ENCODE measurements at places on chromosomes 4 and X.

DNA sequence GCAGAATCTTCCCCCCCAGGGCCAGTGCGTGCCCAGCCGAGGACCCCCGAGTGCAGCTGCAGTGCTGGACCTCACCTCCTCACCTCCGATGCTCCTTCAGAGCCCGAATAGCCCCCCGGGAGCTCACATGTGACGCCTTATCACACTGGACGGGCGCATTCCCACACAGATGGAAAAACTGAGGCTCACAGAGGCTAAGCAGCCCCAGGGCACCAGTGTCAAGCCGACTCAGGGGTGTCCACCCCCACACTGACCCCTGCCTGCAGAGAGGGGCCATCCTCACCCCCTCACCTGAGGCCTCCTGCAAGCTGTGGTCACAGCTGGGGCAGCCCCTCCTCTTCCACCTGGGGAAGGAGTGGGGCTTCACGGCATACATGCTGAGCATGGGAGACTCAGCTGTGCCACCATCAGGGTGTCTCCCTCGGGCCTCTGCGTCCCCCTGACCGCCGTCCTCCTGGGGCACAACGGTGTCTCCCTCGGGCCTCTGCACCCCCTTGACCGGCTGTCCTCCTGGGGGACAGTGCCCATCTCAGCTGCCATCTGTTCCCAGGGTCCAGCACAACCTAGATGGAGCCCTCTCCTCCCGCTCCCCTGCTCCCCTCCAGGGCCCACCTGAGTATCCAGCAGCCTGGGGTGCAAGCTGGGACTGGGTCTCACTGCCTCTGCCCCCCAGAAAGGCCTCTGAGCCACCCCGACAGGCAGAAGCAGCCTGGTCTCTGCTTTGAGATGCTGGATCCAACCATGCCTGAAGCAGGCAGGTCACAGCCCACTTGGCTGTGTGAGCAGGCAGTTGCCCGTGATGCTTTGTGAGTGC lies 85.3 kb upstream of the NKX1-1 start:
- no peak overlapping the region for H3K4me3 ChIP-seq
- H3K4me1 ChIP-seq: no peaks in the 10 kb centered on the region
- H3K27me3 ChIP-seq: peaks cover 78% of the 10 kb centered on the region
- H3K36me3 ChIP-seq: no peaks in the 10 kb centered on the region
- peak; percentile 46 for DNase-seq
- no peak overlapping the region for H3K27ac ChIP-seq

DNA sequence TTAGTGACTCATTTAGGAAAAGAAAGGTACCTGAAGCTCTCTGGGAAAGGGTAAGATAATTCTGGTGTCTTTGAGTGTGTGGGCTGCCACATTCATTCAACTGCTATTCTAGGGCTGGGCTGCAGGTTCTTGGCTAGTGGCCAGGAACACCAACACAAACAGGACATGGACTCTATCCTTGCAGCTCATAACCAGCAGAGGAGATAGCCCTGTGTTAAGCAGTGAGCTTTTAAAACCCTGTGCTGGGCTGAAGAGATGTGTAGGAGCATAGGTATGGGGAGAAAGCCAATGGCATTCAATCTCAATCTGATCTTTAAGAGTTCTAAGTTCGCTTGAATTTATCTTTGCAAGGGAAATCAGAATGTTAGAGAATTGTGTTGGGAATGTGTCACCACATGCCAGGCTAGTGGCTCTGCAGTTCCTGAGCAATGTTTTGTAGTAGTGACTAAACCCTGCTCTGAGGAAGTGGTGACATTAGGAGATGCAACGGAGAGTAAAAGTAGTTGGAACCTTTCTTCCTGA lies 39.2 kb downstream of the SGMS2 start:
- H3K27ac ChIP-seq: no peak overlapping the region
- DNase-seq: no peak
- peaks cover 3% of the 10 kb centered on the region for H3K4me1 ChIP-seq
- no peaks in the 10 kb centered on the region for H3K36me3 ChIP-seq

- H3K4me1 ChIP-seq: peaks cover 15% of the 10 kb centered on the region
- DNase-seq: no peak
- no peaks in the 10 kb centered on the region for H3K36me3 ChIP-seq
Observed at GRCh38 chr4:61533140-61533539, 333.0 kb downstream of the ADGRL3 start.

DNA sequence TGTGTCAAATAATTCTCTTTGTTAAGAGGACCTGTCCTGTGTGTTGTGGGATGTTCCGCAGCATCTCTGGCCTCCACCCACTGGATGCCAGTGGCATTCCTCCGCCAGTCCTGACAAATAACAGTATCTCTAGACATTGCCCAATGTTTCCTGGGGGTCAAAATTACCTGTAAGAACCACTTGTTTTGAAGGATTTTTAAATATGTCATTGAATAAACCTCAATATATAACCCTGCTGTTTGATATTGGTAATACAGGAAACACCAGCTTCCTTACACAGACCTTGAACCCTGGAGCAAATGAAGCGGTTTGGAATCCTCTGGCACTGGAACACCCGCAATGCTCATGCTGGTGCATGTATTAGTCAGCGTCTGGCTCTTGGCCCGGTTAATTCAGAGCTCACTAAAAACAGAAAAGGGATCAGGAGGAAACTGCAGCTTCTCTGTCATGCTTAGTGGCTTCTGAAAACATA lies 101.3 kb downstream of the TBL1X start:
- H3K36me3 ChIP-seq: no peaks in the 10 kb centered on the region
- peak; percentile 68 for DNase-seq
- peaks cover 41% of the 10 kb centered on the region for H3K4me1 ChIP-seq
- H3K27me3 ChIP-seq: no peaks in the 10 kb centered on the region
- no peak overlapping the region for H3K27ac ChIP-seq
- no peak overlapping the region for H3K4me3 ChIP-seq

- no peak overlapping the region for H3K4me3 ChIP-seq
- H3K27me3 ChIP-seq: no peaks in the 10 kb centered on the region
- peak overlapping the region; percentile 52 for H3K27ac ChIP-seq
- peak; percentile 54 for DNase-seq
- H3K4me1 ChIP-seq: no peaks in the 10 kb centered on the region
- H3K36me3 ChIP-seq: no peaks in the 10 kb centered on the region
Observed at GRCh38 chrX:13463608-13464007, 105.8 kb upstream of the EGFL6 start.

- DNase-seq: no peak
- no peaks in the 10 kb centered on the region for H3K36me3 ChIP-seq
- H3K27ac ChIP-seq: no peak overlapping the region
- H3K4me1 ChIP-seq: peaks cover 4% of the 10 kb centered on the region
- no peaks in the 10 kb centered on the region for H3K27me3 ChIP-seq
Observed at GRCh38 chr4:152485726-152486276, 50.1 kb downstream of the FBXW7 start.

DNA sequence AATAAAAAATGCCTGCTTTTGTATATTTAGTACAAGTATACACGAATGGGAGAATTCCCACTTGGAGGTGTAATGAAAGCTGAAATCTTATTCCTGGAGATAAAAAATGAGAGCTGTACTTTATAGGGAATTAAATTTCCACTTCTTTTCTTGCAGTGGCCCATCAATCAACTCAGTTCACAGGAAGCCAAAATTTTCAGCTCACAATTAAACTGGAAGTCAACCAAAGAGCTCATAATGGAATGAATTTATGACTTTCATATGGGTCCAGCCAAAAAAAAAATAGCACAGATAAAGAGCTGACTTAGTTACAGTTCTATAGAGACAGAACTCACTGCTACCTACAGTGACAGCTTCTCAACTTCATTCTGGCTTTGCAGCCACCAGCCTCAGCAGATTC lies 115.2 kb upstream of the TBC1D9 start:
- no peaks in the 10 kb centered on the region for H3K27me3 ChIP-seq
- H3K36me3 ChIP-seq: no peaks in the 10 kb centered on the region
- no peak overlapping the region for H3K4me3 ChIP-seq
- H3K4me1 ChIP-seq: no peaks in the 10 kb centered on the region

- H3K27me3 ChIP-seq: no peaks in the 10 kb centered on the region
- H3K4me3 ChIP-seq: no peak overlapping the region
- no peaks in the 10 kb centered on the region for H3K4me1 ChIP-seq
- no peak for DNase-seq
Observed at GRCh38 chr4:78592088-78592783, 40.7 kb downstream of the ANXA3 start.

DNA sequence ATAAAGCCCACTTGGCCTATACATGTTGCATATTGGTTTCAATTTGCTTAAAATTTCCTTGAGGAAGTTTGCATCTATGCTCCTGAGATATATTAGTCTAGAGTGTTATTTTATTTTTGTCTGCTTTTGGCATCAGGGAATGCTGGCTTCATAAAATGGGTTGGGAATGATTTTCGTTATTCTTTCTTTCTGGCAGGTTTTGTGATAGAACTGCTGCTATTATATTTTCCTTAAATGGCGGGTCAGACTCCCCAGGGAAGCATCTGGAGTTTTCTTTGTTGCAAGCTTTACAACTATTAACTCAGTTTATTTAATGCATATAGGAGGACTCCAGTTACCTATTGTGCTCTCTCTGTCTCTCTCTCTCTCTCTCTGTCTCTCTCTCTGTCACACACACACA lies 82.0 kb upstream of the WDR17 start:
- no peak overlapping the region for H3K4me3 ChIP-seq
- DNase-seq: no peak
- H3K4me1 ChIP-seq: no peaks in the 10 kb centered on the region
- H3K27ac ChIP-seq: no peak overlapping the region

GRCh38 chr4:123750044-123750443 lies 353.4 kb downstream of the SPRY1 start:
- no peaks in the 10 kb centered on the region for H3K27me3 ChIP-seq
- no peak for DNase-seq
- H3K4me1 ChIP-seq: no peaks in the 10 kb centered on the region
- H3K27ac ChIP-seq: no peak overlapping the region

GRCh38 chrX:129650183-129650689 lies 4.5 kb downstream of the APLN start:
- no peak for DNase-seq
- H3K4me1 ChIP-seq: no peaks in the 10 kb centered on the region
- H3K27ac ChIP-seq: no peak overlapping the region

GRCh38 chrX:19677121-19677520 lies 161.8 kb upstream of the MAP3K15 start:
- no peak overlapping the region for H3K4me3 ChIP-seq
- no peaks in the 10 kb centered on the region for H3K27me3 ChIP-seq
- DNase-seq: no peak
- no peaks in the 10 kb centered on the region for H3K36me3 ChIP-seq
- H3K27ac ChIP-seq: no peak overlapping the region

DNA sequence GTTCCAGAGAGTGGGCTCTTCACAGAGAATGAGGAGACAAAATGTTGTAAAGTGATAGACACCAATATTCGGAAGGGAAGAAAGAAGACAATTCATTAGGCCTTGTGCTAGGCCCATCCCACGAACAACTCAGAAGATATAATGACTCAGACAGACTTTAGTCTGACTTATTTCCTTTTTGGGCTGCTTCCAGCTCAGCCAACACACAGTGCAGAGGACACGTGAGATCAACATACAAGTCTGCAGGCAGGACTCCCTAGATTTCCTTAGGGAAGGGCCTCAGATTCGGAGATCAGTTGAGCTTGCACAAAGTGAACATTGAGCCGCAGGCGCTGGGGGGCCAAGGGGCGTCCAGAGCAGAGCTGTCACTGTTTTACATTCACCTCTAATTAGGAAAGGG lies 290.7 kb upstream of the TENM3 start:
- H3K4me1 ChIP-seq: peaks cover 7% of the 10 kb centered on the region
- no peak overlapping the region for H3K27ac ChIP-seq
- no peaks in the 10 kb centered on the region for H3K36me3 ChIP-seq
- no peak for DNase-seq

- H3K36me3 ChIP-seq: peaks cover 15% of the 10 kb centered on the region
- no peaks in the 10 kb centered on the region for H3K27me3 ChIP-seq
- H3K4me1 ChIP-seq: no peaks in the 10 kb centered on the region
- H3K27ac ChIP-seq: no peak overlapping the region
- H3K4me3 ChIP-seq: no peak overlapping the region
- no peak for DNase-seq
Observed at GRCh38 chr4:105469736-105470135, 4.1 kb downstream of the PPA2 start.

DNA sequence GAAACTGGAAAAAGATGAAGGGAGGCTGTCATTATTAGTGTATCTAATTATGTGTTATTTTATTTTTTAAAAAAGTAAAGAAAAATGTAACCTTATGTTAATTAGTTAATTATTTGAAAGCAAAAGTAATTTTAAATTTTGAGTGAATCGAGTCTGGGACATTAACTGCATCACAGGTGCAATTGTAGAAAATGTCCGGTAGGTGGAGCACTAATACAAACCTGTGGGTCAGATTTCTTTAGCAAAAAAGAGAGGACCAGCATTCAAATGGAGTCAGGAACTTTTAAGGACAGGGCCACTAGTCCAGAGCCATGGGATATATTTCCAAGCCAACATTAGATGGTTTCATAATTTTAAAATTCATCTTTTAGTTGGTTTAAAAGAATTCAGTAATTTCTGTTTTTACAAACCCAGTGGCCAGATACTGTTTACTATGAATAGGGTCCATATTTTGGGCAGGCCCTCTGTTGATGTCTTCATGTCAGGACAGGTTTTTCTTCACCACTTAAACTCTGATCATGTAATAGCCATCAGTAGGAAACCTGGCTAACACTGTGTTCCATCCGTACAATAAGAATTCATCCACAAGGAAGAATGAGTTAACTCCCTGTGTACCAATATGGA lies 27.2 kb downstream of the BST1 start:
- no peaks in the 10 kb centered on the region for H3K27me3 ChIP-seq
- H3K4me3 ChIP-seq: no peak overlapping the region
- H3K4me1 ChIP-seq: no peaks in the 10 kb centered on the region
- no peak overlapping the region for H3K27ac ChIP-seq
- H3K36me3 ChIP-seq: no peaks in the 10 kb centered on the region

DNA sequence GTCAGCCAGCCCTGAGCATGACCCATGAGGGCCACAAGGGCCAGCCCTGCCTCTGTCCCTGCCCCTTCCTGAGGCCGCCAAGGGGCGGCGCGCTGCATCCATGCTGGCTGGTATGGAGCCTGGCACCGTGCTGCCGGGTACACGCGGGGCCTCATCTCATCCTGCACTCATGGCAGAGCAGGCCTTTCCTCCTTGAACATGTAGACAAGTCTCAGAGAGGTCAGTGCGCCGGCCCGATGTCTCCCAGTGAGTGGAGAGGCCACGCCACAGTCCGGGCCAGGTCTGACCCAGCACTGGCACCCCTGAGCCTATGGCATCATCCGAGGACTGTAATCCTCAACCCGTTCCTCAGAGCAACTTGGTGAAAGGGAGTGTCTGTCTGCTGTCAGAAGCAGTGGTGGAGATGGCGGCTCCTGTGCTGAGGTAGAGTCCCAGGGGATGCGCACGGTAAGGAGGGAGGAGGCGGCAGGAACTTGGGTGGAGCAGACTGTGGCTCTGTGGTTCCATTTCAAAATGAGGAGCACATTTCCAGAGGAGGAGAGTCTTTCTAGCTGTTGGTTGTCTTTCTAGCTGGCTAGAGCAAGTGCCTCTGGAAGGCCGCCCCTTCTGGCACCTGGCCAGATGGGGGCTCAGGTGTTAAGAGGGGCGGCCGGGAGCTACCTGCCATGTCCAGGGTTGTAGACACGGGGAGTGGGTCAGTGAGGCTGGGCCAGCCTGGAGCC lies 32.8 kb downstream of the TRMT44 start:
- H3K4me1 ChIP-seq: peaks cover 27% of the 10 kb centered on the region
- H3K27ac ChIP-seq: peak overlapping the region; percentile 79
- H3K27me3 ChIP-seq: no peaks in the 10 kb centered on the region
- H3K4me3 ChIP-seq: no peak overlapping the region
- H3K36me3 ChIP-seq: peaks cover 20% of the 10 kb centered on the region
- DNase-seq: peak; percentile 76
